Renal pelvis (tissue), 12 donors: ENCODE measurements at places on chromosomes 13 and 19.

GRCh38 chr13:79307866-79308298 is 98.2 kb downstream of the RBM26 start:
- DNase-seq: no peak

GRCh38 chr19:38287604-38288003 is 16.4 kb upstream of the C19orf33 start:
- DNase-seq: no peak

DNA sequence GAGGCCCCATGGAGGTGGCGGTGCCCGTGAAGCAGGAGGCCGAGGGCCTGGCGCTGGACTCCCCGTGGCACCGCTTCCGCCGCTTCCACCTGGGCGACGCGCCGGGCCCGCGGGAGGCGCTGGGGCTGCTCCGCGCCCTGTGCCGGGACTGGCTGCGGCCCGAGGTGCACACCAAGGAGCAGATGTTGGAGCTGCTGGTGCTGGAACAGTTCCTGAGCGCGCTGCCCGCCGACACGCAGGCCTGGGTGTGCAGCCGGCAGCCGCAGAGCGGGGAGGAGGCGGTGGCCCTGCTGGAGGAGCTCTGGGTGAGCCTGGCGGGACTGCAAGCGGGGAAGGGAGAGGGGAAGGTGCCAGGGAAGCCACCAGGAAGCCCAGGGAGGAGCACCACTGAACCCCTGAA is 5.8 kb downstream of the ZNF444 start:
- no peak for DNase-seq

DNA sequence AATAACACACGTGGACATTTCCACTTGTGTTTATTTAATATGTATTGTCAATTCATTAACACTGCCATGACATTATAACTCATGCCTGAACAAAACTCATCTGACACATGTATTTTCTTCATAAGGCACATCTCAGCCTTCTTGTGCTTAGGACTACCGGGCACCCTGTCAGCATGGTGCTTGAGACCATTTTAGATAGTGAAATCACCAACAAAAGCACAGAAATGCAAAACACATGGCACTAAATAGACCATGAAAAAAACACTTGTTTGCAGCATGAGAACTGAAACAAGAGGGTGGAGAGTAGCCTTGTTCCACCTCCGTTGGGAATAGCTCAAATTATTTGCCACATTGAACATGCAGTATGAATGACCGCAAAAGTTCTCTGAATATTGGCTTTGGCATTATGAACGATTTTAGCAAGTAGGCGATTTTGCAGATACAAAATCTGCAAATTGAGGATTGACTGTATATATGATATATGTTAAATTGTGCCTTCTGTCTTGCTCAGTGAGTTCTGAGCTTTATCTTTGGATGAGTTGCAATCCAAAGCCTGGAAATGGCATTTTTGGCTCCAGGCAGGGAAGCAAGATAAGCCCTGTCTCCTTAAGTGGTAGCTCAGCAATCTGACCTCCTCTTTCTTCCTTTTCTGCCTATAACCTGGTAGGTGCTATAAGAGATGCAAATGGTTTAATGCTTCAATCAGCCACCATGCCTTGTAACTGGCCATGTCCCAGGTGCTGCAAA is 328.2 kb downstream of the HS6ST3 start:
- DNase-seq: no peak

DNA sequence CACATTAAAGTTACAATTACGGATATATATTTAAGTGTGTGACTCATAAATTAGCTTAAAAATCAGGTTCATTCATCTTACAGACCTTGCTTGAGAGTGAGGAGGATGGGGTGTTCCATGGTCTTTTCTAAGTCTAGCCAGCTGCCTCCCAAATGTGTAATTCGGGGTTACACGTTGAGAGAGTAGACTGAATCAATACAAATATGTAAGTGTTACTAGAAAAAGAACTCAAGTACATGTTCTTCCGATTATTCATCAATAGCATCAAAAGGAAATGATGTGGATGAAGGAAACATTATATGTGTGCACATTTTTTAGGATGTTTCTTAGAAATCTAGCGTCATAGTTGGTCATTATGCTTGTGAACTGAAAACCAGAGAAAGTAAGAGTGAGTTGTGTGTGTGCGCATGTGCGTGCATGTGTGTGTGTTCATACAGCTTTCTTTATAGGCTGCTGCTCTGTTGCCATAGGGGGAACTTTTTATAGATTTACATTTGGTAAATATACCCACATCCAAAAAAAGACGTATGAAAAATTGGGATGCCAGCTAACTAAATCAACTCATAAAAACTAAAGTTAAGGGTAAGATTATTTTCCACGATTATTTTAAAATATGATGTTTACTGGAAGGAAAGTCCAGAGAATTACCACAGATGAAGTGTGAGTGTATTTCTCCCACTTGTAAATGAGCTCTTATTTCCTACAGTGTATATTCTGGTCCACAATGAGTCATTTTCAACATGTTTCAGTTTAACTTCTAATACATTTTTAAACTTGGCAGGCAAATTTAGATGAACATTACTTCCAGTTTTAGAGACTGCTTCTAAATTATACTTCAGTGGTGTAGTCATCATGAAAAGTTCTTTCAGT is 82.4 kb downstream of the PIBF1 start:
- DNase-seq: no peak

- DNase-seq: no peak
Observed at GRCh38 chr19:3462991-3463713, 17.2 kb downstream of the SMIM24 start.
